ENCODE measurements at places on chromosomes 5 and 9. TPM values are rescaled to one million over a fixed set of nuclear protein-coding genes. Genes with fewer than 3 reads are reported as not detected.

DNA sequence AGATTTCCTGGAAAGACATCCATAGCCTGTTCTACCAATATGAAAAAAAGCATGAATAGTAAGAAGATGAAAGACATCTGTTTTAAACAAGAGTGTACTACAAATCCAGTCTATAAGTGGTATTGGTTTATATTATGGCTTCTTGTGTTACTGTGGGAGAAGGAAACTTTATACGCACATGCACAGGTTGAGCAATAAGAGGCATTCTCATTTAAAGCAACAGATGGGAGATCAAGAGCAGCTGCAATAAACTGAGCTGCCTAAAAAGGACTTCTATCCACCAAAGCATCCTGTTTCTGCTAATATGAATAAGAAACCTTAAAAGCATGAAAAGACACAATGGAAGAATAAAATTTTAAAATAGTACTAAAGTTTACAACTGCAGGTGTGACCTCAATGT is 8.6 kb upstream of the PCDHB1 start:
- no peak for DNase-seq
- H3K27me3 ChIP-seq, result no peaks in the 10 kb centered on the region
- no peak overlapping the region for H3K27ac ChIP-seq
- H3K4me1 ChIP-seq, result no peaks in the 10 kb centered on the region
- H3K4me3 ChIP-seq, result no peak overlapping the region

GRCh38 chr9:5910413-5911057 is 19.8 kb downstream of the MLANA start:
- DNase-seq, result no peak
- H3K27me3 ChIP-seq, result no peaks in the 10 kb centered on the region
- H3K4me1 ChIP-seq, result no peaks in the 10 kb centered on the region
- H3K36me3 ChIP-seq, result peaks cover 7% of the 10 kb centered on the region

Gene NUDCD2
- 4.6 TPM for total RNA-seq

Gene DMRT2
- 1.1 TPM for total RNA-seq

Gene SH2D3C
- 10.1 TPM for total RNA-seq
